ENCODE measurements at places on chromosomes 5 and 9. TPM values are rescaled to one million over a fixed set of nuclear protein-coding genes. Genes with fewer than 3 reads are reported as not detected.

The ORM2 gene
- not detected for polyA plus RNA-seq

GRCh38 chr5:106730912-106731311, 939.8 kb downstream of the EFNA5 start:
- no peaks in the 10 kb centered on the region for H3K27me3 ChIP-seq
- H3K36me3 ChIP-seq: no peaks in the 10 kb centered on the region
- H3K27ac ChIP-seq: no peak overlapping the region
- DNase-seq: peak; percentile 9

GRCh38 chr5:127046343-127047072, 16.1 kb upstream of the MARCHF3 start:
- DNase-seq: no peak
- H3K36me3 ChIP-seq: no peaks in the 10 kb centered on the region
- H3K4me3 ChIP-seq: no peak overlapping the region
- H3K27me3 ChIP-seq: no peaks in the 10 kb centered on the region
- peaks cover 7% of the 10 kb centered on the region for H3K4me1 ChIP-seq
- no peak overlapping the region for H3K27ac ChIP-seq

GRCh38 chr9:70111641-70112236, 68.1 kb downstream of the MAMDC2 start:
- DNase-seq: peak; percentile 91
- H3K27ac ChIP-seq: peak overlapping the region; percentile 69

DNA sequence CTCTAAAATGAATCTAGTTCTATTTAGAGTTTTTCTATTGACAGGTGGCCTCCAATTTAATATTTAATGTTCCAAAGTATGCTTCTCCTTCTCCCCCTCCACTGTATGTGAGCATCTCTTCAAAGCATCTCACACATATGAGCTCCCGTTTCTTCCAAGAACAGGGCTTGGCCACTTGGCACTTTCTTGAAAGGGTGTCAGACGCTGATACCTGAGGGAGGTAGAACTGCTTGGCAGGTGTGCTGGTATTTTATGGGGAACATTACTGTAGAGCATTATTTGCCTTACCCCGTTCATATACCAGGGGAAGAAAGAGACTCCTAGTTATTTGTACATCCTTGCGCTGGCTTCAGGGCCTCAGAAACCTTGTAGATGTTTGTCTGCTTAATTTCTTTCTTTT, 1.9 kb downstream of the RCL1 start:
- H3K4me1 ChIP-seq: peaks cover 14% of the 10 kb centered on the region
- no peak for DNase-seq
- no peak overlapping the region for H3K27ac ChIP-seq
- H3K27me3 ChIP-seq: no peaks in the 10 kb centered on the region
- H3K4me3 ChIP-seq: no peak overlapping the region

DNA sequence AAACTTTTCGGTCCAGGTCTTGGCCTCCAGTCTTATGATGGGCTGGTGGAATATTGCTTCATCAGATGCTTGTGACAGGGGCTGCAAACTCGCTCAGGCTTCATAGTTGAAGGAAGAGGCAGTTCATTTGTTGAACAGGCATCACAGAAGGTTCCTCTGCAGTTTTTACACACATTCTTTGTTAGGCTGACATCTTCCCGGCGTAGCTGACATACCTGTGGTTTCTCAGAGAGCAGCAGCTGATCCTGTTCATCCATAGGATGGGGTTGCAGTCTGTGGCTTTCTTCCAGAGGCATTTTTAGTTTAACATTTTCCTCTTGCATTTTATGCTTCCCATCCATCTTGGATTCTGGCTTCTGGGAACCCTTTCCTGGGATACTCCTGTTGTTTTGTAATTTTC, 1255.2 kb downstream of the EFNA5 start:
- no peaks in the 10 kb centered on the region for H3K27me3 ChIP-seq
- no peak for DNase-seq
- no peak overlapping the region for H3K4me3 ChIP-seq
- H3K27ac ChIP-seq: no peak overlapping the region
- no peaks in the 10 kb centered on the region for H3K36me3 ChIP-seq
- no peaks in the 10 kb centered on the region for H3K4me1 ChIP-seq

GRCh38 chr9:12934545-12935272, 159.9 kb downstream of the LURAP1L start:
- no peaks in the 10 kb centered on the region for H3K36me3 ChIP-seq
- no peak overlapping the region for H3K4me3 ChIP-seq
- no peaks in the 10 kb centered on the region for H3K27me3 ChIP-seq
- H3K27ac ChIP-seq: peak overlapping the region; percentile 25
- H3K4me1 ChIP-seq: peaks cover 16% of the 10 kb centered on the region

- DNase-seq: no peak
- H3K4me1 ChIP-seq: peaks cover 19% of the 10 kb centered on the region
- H3K27me3 ChIP-seq: no peaks in the 10 kb centered on the region
- no peak overlapping the region for H3K4me3 ChIP-seq
Observed at GRCh38 chr5:53784596-53784995, 224.2 kb downstream of the NDUFS4 start.

The FBP2 gene
- polyA plus RNA-seq: not detected

DNA sequence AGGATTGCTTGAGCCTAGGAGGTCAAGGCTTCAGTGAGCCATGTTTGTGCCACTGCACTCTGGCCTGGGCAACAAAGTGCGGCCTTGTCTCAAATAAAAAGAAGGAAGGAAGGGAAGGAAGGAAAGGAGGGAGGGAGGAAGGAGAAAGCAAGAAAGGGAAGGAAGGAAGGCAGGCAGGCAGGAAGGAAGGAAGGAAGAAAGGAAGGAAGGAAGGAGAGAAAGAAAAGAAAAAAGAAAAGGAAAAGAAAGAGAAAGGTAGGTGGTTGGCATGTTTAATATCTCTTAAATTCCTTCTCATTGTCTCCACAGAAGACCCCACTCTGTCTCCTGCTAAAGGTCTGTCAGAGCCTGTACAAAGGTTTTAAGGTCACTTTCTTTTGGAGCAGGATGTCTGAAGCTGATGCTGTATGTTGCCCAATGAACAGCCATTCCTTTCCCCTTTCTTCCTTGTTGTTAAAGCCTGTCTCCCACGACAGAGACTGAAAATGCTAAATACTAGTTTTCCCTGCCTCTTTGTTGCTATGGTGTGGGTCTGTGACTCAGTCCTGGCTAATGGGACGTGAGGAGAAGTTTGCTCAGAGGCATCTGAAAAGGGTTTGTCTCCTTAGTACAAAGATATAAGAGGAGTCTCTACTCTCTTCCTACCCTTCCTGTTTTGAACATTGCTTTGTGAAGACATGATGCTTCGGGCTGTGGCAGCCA, 213.3 kb downstream of the PCSK1 start:
- H3K4me3 ChIP-seq: no peak overlapping the region
- H3K27ac ChIP-seq: peak overlapping the region; percentile 77
- H3K36me3 ChIP-seq: no peaks in the 10 kb centered on the region
- H3K27me3 ChIP-seq: no peaks in the 10 kb centered on the region
- DNase-seq: no peak
- H3K4me1 ChIP-seq: peaks cover 26% of the 10 kb centered on the region

The GGTA1 gene
- not detected for polyA plus RNA-seq

DNA sequence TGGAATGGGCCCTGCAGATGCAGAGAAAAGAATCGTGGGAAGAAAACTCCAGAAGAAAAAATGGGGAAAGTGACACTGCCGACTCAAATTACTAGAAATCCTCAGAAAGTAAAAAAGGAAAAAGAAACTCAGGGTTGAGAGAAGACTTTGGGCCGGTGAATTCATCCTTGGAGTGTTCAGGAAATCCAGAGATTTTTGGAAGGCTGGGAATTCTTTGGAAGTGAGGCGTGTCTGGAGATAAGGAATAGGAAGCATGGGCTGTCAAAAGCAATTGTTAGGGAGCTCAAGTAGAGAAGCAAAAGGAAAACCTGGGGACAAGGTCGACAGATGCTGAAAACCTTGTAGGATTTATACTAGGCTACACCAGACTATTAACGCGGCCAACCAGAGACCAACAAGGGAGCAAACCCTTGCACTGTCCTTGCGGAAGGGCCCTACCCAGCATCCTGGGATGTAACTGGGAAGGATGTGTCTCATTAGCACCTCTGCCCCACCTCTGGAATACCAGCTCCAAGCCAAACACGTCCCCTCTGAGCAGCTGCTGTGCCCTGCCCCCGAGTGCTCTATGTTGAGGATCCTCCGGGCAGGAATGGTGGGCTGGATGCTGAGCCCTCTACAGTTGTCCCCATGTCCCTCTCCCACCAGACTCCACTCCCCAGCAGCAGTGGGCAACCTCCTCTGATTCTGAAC, 11.6 kb downstream of the DAB2IP start:
- no peak overlapping the region for H3K4me3 ChIP-seq
- no peaks in the 10 kb centered on the region for H3K4me1 ChIP-seq
- H3K36me3 ChIP-seq: no peaks in the 10 kb centered on the region
- peaks cover 15% of the 10 kb centered on the region for H3K27me3 ChIP-seq
- H3K27ac ChIP-seq: no peak overlapping the region

The SHISAL2B gene
- polyA plus RNA-seq: not detected

DNA sequence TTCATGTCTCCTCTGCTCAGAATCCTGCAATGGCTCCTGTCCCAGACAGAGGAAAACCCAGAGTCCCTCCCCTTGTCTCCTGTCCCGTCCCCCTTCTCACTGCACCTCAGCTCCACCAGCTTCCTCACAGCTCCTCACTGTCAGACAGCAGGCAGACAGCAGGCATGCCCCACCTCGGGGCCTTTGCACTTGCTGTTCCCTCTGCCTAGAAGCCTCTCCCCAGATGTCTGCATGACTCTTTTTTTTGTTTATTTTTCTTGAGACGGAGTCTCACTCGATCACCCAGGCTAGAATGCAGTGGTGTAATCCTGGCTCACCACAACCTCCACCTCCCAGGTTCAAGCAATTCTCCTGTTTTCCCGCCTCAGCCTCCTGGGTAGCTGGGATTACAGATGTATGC, 8.8 kb upstream of the SLC6A7 start:
- H3K27ac ChIP-seq: no peak overlapping the region
- no peak for DNase-seq
- no peak overlapping the region for H3K4me3 ChIP-seq
- H3K27me3 ChIP-seq: peaks cover 10% of the 10 kb centered on the region
- no peaks in the 10 kb centered on the region for H3K4me1 ChIP-seq
- H3K36me3 ChIP-seq: no peaks in the 10 kb centered on the region

GRCh38 chr5:443239-444151, 519 bp downstream of the EXOC3 start:
- H3K4me3 ChIP-seq: peak overlapping the region; percentile 88
- H3K4me1 ChIP-seq: peaks cover 16% of the 10 kb centered on the region
- peak overlapping the region; percentile 37 for H3K27ac ChIP-seq
- DNase-seq: no peak
- H3K36me3 ChIP-seq: peaks cover 15% of the 10 kb centered on the region

DNA sequence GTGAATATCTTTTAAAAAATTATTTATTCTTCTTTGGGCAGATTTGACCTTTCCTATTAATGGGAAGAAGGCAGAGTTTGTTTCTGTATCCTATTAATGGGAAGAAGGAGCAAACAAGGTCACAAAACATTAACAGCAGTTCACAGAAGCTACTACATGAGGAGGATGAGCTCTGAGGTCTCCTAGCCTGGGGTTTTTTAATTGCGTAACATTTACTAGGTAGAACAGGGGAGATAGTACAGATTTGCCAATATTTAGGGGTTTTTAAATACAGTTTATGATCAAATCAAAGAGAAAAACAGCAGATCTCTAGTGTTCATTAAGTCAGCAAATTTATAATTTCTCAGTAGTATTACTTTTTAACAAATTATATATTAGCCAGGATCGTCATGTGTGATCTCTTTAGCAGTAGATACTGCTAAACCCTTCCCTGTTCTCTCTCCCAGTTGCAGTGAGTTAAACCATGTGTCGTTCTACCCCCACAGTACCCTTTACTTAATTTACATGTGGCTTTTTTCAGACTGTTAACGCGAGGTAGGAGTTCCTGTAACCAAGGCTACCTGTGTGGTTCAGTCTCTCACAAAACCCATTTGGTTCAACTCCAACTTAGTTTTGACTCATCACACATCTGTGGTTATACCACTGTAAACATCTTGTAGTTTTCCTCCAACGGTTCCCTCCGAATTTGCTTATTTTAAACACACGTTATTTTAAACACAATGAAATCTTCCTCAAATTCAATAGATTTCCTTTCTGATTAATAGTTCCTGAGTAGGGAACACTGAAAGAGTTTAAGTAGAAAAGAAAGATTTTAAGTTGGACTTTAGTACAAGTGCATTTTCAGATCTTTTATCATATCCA, 13.3 kb downstream of the SLC25A46 start:
- peaks cover 2% of the 10 kb centered on the region for H3K36me3 ChIP-seq
- H3K27ac ChIP-seq: no peak overlapping the region
- no peaks in the 10 kb centered on the region for H3K27me3 ChIP-seq
- peaks cover 3% of the 10 kb centered on the region for H3K4me1 ChIP-seq
- no peak for DNase-seq
- no peak overlapping the region for H3K4me3 ChIP-seq

- H3K4me3 ChIP-seq: peak overlapping the region; percentile 65
- no peaks in the 10 kb centered on the region for H3K27me3 ChIP-seq
- H3K4me1 ChIP-seq: peaks cover 19% of the 10 kb centered on the region
- DNase-seq: no peak
Observed at GRCh38 chr9:21559402-21560280, 77.5 kb upstream of the IFNE start.

The SPATA31D1 gene
- not detected for polyA plus RNA-seq

The FOXD1 gene
- 2.9 TPM for polyA plus RNA-seq

- DNase-seq: peak; percentile 40
- H3K4me1 ChIP-seq: no peaks in the 10 kb centered on the region
- H3K4me3 ChIP-seq: no peak overlapping the region
- no peaks in the 10 kb centered on the region for H3K27me3 ChIP-seq
Observed at GRCh38 chr9:94065535-94065961, 18.7 kb upstream of the PTPDC1 start.

DNA sequence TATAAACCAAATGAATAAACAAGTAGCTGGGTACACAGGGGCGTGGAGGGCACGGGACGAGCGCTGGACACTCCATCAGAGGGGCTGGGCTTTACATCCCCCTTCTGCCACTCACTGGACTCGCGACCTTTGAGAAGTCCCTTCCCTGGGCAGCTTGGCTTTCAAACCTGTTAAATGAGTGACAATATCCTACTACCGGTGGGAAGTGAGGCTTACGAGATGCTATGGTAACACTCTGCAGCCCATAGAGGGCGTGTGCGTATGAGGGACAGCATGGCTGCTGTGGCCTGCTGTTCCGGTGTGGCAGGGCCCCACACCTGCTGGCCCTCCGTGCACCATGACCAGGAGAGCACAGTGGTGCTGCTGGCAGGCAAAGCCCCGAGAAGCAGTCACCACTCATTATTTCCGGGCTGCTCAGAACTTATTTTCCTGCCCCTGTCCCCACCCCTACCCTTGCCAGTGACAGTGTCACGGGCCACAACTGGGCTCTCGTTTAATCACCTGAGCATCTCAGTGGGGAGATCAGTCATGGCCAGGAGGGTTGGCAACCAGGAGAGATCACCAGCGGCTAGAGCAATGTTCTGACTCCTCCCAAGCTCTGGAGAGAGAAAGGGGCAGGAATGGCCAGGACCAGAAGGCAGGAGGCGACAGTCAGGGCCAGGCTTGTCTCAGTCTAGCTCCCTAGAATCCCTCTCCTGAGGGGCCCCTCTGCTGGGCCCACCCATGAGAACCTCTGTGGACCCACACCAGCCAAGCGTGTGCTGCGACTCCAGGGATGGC, 10.5 kb downstream of the CLTB start:
- H3K4me1 ChIP-seq: peaks cover 35% of the 10 kb centered on the region
- H3K36me3 ChIP-seq: peaks cover 35% of the 10 kb centered on the region
- no peak for DNase-seq
- no peak overlapping the region for H3K4me3 ChIP-seq
- H3K27me3 ChIP-seq: no peaks in the 10 kb centered on the region

Measured in keratinocyte (primary cell).